ENCODE measurements at places on chromosomes 4 and X. TPM values are rescaled to one million over a fixed set of nuclear protein-coding genes. Genes with fewer than 3 reads are reported as not detected.

GRCh38 chrX:3290561-3290960, 55.9 kb downstream of the MXRA5 start:
- no peak for DNase-seq

DNA sequence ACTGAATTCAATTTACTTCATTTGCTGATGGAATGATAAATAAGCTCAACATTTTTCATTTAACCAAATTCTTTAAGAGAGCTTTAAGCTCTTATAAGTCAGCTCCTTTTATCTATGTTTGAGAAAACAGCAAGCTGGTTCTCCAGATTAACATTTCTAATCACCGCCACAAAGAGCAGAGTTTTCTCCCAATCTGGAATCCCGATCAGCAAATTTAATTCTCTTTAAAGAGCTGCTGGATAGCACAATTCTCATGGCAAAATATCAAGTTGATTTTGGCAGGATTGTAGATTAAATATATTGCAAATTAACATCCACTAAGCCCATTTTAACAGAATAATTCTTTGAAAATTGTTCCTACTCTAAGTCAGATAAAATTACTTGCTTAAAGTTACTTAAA, 48.8 kb downstream of the RPS6KA3 start:
- peak; percentile 6 for DNase-seq

DNA sequence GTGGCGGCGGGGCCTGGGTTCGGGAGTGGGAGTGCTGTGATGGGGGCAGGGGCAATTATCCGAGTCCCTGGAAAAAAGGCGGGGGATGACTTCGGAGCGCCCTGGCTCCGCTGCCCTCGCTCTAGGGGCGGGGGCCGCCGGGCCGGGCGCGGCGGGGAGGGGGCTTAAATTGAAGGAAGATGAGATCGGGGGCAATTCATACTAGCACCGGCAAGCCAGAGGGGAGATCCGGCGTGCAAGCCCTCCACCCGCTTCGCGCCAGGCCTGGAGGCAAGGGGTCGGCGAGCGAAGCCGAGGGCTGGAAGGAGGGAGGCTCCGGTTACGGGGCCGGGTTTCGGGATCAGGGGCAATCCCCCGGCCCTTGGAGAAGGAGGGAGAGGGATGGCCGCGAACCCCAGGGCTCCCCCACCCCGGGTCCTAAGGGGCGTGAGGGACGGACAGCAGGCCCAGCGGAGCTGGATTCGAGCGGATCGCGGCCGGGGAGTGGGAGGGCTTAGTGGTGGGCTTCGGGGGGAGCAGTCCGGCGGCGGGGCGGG, 1.2 kb downstream of the BCORL1 start:
- DNase-seq, result peak; percentile 33

GRCh38 chr4:121421594-121421993, 40.8 kb upstream of the QRFPR start:
- peak; percentile 26 for DNase-seq

DNA sequence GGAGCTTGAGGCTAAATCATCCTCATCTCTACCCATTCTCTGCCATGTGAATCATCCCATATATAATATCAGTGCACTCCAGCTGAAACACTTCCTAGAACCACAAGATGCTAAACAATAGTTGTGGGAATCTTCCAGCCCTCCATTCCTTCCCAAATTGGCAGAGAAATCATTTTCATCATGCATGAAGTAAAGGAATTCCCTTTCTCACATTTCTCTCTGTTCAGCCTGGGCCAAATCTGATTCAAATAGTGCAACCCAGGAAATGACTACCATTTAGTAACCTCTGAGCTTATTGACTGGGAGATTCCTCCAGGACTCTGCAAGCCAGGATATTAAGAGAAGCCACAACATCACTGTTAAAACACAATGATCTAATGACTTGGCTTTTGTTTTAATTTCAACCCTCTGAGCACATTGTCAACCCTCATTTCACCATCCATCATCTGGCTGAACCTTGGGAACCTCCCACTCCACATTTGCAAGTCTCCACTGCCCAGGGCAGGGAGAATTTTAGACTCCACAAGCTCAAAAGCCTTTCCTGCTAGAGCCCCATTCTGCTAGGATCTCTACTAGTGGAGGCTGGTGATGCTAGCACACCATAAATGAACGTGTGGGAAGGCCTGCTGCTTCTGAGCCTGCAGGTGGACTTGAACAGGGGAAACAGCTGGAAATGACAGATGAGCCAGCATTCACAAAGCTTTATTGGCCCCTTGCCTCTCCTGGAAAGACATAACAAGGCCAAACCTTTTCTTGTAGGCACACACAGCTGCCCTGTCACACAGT, 133.9 kb downstream of the TET2 start:
- peak; percentile 94 for DNase-seq

DNA sequence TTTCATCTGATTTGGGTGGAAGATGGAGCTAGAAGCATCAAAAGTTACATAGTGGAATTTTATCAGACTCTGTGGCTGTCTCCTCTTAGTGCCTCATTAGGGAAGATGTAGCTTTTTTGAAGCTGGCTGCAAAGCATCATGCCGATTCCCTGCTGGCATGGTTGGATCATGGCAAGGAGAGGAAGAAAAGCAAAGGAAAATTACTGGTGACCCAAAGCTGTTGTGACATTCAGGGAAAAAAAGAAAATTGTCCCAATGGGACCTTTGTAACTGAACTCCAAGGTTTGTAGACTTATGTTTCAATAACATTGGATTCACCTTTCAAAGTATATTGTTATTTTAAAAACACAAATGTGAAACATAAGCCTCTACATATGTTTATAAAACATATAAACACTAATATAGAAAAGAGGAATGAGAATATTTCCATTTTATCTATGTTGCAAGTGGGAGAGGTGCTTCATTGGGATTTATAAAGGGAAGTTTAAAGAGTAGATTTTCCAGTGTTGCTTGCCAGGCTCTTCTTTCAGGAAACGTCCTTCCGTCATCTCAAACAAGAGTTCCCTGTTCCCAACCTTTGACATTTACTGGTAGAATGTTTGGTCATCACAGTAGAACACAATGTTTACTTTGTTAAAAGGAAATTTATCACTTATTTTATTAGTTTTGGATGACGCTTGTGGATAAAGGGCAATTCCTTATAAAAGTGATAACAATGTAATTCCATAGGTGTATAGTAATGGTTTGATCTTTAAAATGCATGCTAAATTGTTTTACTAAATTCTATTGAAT, 190.1 kb upstream of the GPRIN3 start:
- no peak for DNase-seq

- DNase-seq, result peak; percentile 69
Measured at GRCh38 chr4:121307445-121308327, 73.1 kb downstream of the QRFPR start.

DNA sequence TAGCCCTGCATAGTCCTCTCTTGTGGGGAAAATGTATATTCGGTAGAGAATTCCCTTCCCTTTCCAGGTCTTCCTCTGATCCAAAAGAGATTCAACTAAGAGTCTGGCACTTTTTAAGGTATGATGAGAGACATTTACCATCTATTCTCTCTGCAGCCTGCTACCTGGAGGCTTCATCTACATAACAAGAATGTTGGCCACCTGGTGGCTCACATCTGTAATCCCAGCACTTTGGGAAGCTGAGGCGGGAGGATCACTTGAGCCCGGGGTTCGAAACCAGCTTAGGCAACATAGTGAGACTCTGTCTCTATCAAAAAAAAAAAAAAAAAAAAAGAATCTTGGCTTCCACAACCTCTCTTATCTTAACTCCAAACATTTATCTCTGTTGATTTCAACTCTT, 40.4 kb upstream of the NOCT start:
- DNase-seq, result no peak

GRCh38 chr4:2798399-2799223, 5.7 kb downstream of the SH3BP2 start:
- DNase-seq, result no peak

- DNase-seq, result no peak
Measured at GRCh38 chr4:174871407-174871806, 42.4 kb upstream of the GLRA3 start.

DNA sequence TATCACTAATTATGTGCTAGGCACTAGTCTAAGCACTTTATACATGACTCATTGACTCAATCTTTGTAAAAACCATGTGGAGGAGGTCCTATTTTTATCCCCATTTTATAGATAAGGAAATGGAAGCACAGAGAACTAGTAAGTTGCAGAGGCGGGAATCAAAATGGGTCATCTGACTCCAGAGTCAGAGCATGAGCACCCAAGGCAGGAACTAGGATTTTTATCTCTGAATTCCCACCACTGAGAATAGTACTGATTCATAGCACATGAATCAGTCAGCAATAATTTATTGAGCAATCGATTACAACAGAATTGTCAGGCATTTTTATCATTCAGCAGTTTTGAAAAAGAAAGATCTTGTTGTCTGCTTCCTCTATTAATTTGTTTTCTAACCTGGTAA, 19.3 kb downstream of the SCARB2 start:
- peak; percentile 96 for DNase-seq

DNA sequence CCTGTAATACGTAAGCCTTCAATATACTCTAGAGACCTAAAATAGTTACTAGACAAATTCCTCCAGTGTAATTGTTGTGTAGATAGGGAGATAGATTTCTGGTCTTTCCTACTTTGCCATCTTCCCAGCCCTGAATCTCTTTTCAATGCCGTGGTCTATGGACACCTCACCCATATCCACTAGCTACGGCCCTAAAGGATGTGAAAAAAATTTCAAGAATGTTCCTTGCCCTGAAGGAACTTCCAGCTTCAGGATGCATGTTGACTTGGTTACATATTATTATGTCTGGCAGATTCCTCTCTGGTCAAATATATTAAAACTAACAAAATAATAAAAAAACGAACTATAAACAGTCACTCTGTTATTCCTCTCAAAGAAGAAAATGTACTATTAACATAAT, 52.4 kb upstream of the TSPAN5 start:
- DNase-seq, result peak; percentile 16

DNA sequence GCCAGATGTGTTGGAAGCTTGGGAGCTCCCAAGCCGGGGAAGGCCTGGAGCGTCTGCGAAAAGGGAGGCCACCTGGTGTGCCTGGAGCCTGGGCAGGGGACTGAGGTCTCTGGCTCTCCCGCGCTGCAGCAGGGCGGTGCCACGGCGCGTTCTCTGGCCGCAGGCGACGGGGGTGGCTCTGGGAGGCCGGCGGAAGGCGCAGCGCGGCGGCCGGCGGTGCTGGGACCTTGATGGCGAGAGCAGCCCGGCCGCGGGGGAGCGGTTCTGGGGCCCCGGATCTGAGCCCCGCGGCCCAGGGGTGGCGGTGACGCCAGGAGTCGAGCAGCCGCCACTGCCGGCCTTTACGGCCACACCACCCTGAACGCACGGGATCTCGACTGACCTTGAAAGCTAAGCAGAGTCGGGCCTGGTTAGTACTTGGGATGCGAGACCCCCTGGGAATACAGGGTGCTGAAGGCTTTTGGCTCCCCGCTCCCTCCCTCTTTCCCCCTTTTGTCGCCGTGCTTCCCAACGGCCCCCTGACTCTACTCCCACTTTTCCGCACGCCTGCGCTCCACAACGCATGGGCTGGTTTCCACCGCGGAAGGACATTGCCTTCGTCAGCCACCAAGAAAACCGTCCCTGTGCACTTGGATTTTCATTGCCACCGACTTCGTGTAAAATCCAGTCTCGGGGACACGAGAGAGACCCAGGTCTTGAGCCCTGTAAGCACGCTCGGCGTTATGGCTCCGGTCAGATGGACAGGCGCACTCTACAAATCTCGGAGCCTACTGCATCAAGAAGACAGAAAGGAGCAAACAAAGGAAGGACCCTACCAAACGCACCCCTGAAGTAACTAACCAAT, 9.5 kb downstream of the FRG2 start:
- peak; percentile 21 for DNase-seq

DNA sequence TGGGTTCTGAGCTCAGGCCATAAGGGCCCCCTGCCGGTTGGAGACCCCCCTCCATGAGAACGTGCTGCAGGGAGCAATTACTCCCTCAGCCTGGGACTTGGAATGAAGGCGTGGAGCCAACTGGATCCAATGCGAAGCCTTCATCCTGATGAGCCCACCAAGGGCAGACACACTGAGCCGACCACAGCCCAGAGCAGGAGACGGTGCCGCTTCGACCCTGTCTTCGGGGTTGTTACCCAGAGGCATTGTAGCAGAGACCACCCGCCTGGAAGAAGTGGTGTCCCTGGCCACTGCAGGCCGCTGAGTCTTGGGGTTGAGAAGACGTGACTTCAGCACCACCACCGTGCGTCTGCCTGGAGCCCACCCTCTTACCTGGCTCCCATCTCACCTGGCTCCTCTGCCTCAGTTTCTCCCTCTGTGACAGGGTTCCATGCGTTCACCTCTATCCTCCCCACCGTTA, 7.0 kb upstream of the NKX1-1 start:
- DNase-seq, result no peak

DNA sequence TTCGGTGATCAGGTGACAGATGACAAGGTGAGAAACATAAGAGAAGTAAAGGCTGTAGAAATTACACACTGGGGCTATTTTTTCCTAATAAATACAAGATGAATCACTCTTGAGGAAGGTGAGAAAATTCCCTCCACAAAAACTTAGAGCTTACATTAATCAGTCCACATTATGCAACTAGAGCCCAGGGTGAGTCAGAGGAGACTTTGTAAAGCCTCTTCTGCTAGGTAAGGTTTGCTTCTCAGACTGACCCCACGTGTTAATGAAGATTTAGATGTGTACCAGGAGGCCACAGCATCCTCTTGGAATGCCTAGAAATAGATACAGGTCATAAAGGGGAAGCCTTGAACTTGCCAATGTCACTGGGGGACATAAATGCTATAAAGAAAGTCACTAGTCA, 396.0 kb upstream of the SMIM31 start:
- no peak for DNase-seq

DNA sequence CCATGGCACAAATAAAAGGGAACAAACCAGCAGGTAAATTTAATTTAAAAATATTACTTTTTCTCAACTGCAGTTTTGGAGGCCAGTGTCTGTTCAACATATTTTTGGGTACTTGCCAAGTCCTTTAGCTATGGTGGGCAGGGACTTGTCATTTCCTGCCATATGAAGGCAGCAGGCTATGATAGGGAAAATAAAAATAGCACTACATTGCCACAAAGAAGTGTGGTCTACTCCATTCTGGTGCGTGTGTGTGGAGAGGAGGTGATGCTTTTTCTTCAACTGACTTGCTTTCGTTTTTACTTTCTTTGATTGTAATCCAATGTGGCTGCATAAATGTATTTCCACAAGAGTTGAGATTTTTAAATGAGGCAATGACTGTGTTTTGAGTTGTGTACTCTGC, 17.2 kb downstream of the GPR174 start:
- no peak for DNase-seq

DNA sequence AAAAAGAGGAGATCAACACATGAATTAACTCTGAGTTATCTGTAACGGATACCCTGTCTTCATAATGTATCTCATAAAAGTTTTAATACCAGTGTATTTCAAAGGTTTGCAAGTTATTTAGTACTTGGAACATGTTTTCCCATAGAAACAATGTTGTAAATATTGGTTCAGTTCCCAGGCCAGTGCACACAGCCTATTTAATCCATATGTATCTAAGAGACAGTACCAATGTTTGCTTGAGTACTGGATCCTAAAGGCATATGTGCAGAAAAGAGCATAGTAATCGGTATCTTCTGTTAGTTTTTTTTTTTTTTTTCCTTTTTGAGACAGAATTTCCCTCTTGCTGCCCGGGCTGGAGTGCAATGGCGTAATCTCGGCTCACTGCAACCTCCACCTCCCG, 46.1 kb downstream of the SLIT2 start:
- DNase-seq, result no peak

The AMMECR1 gene
- 17.2 TPM for total RNA-seq

The YY2 gene
- total RNA-seq, result 0.38 TPM

The LRRC66 gene
- 0.32 TPM for total RNA-seq

The SLC4A4 gene
- 8.1 TPM for total RNA-seq

The CD38 gene
- not detected for total RNA-seq

The PNMA3 gene
- total RNA-seq, result not detected

The MGARP gene
- total RNA-seq, result 2.4 TPM

The PASD1 gene
- not detected for total RNA-seq

The RAB40A gene
- total RNA-seq, result not detected

The PPARGC1A gene
- total RNA-seq, result not detected

The APOO gene
- 7.3 TPM for total RNA-seq

The UNC5C gene
- total RNA-seq, result not detected

Measured in GM23248 (cell line).